ENCODE measurements at places on chromosomes 3 and 15.

GRCh38 chr15:38440353-38441129, 13.4 kb upstream of the FAM98B start:
- DNase-seq: peak; percentile 57

- DNase-seq: no peak
These were observed 43.6 kb upstream of the SPTSSB start for GRCh38 chr3:161414907-161415306.

DNA sequence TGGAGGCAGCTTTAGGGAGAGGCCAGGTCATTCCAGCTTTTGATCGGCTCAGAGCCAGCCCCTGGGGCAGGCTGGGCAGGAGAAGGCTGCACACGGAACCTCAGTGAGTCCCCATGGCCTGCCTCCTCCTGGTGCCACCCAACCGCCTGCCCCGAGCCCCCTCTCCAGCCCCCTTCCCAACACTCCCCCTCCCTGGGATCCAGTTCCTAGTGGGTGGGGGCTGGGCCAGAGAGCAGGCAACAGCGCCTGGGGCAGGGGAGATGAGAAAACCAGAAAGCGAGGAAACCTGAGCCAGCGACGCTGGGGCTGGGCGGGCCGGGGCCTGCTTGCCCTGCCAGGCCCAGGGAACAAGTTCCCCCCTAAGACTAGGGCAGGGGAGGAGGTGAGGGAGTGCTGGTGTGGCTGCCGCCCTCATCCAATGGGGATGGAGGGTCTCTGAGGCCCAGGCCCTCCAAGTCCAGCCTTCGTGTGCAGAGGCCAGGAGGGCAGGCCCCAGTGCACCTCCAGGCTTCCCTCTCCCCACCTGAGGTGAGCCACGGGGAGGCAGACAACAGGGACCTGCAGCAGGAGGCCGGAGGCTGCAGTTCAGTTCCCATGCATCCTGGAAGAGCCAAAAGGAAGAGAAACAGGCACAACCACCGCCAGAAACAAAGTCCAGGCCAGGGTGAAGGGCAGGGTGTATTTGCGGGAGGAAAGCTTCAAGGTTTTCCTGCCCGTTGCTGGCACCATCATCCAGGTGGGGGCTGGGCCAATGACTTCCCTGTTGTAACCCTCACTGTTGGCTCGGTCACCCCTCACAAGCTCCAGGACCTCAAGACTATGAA, 4.0 kb upstream of the SEMA3F start:
- DNase-seq: no peak

DNA sequence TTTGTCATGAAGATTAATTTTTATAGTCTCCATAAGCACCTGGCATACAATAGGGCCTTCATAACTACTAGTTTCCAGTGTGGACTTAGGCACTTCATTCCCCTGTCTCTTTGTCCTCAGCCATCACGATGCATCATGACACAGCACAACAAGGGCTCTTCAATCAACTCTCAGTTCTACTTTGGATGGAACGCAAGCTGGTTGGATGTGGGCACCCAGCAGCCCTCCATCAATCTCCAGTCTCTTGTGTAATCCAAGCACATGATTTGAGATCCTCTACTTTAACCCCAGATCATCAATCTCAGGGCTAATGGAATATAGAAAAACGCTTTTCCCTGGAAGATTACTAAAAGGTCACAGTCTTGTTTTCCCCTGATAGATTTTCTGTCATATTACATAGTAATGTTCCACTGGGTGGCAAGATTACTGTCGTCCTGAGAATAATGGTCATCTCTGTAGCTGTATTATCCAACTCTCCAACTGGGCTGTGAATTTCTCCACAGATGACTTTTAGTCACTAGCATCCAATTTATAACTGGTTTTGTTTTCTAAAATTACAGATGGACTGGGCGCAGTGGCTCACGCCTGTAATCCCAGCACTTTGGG, 22.9 kb upstream of the CHRNA7 start:
- no peak for DNase-seq

- no peak for DNase-seq
These were observed 20.7 kb upstream of the GSK3B start for GRCh38 chr3:120114981-120115380.

DNA sequence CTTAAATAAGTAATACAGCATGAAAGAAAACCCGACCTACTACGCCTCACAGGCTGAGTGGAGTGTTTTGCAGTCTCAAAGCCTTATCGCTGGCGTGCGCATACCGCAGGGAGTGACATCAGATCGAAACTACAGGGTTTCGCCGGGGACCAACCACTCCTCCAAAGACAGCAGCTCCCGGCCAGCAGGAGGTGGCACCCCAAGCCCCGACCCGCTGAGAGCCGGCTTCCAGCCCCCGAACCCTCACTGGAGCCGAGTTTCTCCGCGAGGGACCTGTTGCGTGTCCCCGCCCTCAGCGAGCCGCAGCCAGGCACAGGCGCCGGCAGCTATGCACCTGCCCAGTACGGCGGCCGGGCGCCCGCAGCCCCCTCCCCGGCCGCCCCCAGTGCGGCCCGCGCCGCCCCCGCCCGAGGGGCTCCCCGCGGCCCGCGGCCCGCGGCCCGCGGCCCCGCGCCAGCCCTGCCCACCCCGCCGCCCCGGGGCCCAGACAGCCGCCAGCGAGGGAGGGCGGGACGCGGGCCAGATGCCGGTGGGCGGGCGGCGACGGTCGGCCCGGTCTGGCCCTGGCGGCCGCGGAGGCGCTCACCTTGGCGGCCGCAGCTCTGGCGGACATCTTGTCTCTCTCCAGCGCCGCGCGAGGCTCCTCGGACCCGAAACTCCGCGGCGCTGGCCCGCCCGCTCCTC, 710 bp downstream of the TJP1 start:
- DNase-seq: no peak

GRCh38 chr3:113070681-113071113, 79.9 kb downstream of the GTPBP8 start:
- DNase-seq: no peak

- peak; percentile 99 for DNase-seq
These were observed 90.9 kb upstream of the CHD2 start for GRCh38 chr15:92809064-92809879.

GRCh38 chr15:62935300-62936081, 107.1 kb upstream of the TPM1 start:
- DNase-seq: no peak

DNA sequence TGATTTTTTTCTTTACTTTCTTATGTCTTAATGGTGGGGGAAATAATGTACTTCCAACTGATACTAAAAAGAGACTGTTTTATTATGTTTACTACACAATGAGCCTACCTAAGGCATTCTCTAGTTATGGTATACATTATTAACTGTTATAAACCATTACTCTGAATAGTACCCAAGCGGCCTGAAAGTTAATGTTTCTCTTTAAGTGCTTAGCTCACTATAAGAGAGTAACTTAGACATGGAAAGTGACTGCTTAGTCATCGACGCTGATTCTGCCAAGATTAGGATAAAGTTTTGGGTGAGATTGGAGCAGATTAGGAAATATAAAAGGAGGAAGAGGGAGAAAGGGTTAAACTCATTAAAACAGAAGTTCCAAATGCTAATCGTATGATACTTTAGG, 365.0 kb downstream of the NLGN1 start:
- DNase-seq: no peak

- DNase-seq: no peak
These were observed 117.1 kb downstream of the MINAR1 start for GRCh38 chr15:79549196-79549595.

DNA sequence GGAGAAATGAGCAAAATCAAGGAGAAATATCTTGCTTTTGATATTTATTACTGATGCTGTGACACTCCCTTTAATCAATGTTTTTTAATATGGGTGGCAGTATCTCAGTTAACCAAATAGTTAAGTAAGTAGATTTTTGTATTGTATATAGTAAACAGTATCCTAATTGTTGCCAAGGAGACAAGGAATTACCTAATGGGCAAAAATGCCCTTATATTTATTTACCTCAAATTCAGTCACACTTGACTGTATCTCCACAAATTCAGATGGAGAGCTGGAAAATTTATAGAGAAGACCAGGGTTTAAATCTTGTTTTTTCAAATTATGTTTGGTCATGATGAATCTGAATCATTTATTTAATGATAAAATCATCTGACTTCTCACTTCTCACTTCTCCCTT, 3.6 kb upstream of the CHD2 start:
- DNase-seq: no peak

GRCh38 chr3:11668243-11669235, 24.8 kb upstream of the VGLL4 start:
- DNase-seq: no peak

GRCh38 chr3:124653071-124653796, 77.0 kb upstream of the UMPS start:
- DNase-seq: no peak

DNA sequence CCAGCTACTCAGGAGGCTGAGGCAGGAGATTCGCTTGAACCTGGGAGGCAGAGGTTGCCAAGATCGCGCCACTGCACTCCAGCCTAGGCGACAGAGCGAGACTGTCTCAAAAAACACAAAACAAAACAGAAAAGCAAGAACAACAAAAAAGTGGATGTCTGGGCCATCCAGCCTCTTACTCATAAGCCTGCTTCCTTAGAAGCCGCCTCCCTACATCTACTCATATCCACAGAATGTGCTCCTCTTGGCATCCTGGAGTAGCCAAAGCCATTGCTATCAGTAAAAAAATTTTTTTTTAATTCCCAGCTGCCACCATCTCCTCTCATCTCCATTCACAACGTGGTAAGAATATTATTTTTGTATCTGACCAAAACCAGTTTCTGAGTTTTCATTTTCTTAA, 10.8 kb downstream of the ZSCAN2 start:
- DNase-seq: no peak

DNA sequence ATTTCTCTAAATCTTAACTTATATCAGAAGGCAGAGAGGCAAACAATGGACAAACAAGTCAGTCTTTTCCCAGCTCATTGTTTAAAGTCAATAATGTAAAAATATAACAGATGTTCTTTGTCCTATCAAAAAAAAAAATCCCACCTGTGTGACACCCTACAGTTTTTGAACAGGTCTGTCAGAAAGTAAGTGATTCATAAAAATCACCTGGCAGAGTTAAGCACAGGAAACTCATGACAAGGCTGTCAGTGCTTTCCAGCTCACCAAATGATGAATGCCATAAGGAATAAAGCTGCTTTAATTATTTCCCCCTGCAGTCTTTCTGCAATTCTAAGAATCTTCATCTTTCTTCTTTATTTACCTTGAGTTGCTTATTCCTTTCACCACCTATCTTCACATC, 30.3 kb downstream of the ROBO1 start:
- no peak for DNase-seq

DNA sequence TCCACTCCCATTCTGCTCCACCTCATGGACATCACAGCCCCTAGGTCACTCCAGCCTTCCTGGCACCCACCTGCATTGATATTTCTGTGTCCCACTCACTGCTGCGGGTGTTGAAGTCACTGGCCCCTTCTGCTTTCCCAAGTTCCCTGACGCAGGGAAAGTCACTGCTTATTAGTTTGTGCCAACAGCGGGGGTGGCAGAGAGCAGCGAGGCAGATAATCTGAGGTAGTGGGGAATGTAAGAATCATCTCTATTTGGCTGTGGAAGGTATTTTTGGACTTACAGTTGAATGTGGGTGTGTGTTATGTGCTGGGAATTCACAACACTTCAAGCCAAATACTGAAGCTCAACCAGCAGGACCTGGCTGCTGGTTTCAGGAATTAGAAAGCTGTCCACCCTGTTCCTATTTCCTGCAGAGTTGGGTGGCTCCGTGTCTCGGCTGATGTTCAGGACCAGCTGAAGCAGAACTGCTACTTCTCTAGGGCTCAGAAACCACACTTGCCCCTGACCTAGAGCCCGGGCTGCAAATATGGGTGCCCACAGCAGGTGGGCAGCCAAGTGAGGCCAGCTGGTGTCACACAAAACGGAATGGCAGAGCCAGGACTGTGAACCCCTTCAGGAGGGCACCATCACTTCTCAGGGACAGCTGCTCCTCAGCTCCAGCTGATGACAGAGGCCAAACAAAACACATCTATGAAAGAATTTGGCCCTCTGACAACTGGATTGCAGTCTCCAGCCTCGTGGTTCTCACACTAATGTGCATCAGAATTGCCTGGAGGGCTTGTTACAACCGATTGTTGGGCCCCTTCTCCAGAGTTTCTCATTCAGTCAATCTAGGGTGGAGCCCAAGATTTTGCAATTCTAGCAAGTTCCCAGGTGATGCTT, 57.7 kb downstream of the SEMA5B start:
- DNase-seq: no peak

All from CD4-positive, alpha-beta T cell treated with Interleukin-6 at 100 ng/mL for 8 hours (primary cell).